Amygdala (tissue), 56 donors: ENCODE measurements at places on chromosomes 7 and 10.
A peak's percentile ranks its signal among the peaks of the same experiment; 100 is the strongest.

DNA sequence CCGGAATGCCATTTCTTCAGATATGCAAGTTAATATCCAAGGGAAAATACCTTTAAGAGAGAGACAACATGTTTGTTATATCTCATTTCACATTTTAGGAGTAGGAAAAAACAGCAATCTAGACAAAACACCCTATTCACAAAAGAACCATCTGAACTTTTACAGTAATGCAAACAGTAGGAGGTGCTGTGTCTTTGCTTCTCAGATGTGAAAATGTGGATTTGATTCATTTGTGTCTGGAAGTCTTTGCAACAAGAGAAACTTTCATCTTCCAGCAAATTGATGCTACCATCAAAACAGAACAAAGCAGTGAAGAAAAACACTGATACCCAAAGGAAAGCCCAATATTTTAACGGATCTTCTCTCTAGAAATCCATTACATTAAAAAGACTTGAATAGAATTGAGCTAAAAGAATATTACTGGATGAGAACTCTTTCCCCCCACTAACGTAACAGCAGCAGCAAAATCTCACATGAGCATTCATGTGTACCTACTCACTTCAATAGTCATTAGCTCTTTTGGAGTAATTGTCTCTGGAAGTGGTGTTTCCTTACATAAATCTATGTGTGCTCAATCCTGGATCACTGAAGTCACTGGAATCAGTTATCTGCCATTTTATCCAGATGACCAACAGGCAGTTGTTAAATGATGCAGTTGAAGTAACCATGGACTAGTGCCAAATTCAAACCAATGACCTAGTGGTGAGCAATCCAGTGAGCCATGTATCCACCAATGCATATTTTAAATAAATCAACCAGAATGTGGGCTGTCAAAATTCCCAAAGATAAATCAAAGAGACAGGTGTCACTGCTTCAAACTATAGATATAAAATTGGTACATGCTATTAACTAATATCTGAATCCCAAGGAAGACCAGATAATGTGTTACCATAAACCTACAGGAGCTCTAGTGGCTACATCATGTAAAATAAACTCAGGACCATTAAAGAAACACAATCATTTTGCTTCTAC is 1.8 kb downstream of the SEMA3C start:
- no peak for DNase-seq

GRCh38 chr7:66331883-66332282 is 126.7 kb downstream of the TPST1 start:
- no peak for DNase-seq

- DNase-seq = no peak
These were observed 234.4 kb upstream of the IMMP2L start for GRCh38 chr7:111796671-111797070.

DNA sequence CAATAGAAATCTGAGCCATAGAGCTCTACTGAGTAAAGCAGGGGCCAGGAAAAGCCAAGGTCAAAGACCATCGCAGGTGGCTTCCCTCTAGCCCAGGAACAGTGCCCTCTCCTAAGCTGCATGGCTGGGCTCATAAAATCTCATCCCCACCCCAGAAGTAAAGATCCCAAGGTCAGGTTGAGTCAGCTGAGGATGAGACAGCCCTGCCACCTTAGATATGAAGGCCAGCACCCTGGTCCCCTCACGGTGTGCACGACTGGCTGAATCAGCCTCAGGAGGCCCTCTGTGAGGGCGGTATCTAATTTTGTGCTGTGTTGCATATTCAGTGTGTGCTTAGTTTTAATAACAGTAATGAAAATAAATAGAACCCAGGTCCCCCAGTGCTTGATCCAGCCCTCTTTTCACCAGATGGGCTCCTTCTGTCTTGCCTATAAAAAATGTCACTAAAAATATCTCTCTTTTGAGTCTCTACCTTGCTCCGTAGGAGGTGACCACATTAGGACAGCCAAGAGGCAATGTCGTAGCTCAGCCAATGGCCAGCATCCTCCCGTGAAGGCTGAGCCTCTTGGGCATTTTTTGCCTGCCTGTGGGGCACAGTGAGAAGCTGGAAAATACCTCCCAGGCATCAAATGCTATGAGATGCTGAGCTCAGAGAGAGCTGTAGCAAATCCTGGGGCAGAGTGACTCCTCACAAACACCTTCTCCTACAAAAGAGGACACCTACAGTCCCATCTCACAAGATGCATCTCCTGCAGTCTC is 424.0 kb downstream of the PLXNA4 start:
- DNase-seq = no peak

- peak; percentile 1 for DNase-seq
These were observed 585.2 kb upstream of the CELF2 start for GRCh38 chr10:10432296-10433035.

- DNase-seq = no peak
These were observed 30.9 kb upstream of the PLXDC2 start for GRCh38 chr10:19785366-19785765.

GRCh38 chr7:31710171-31710570 is 23.2 kb downstream of the PPP1R17 start:
- DNase-seq = no peak

- no peak for DNase-seq
These were observed 78.0 kb upstream of the AGBL3 start for GRCh38 chr7:134908289-134908688.

DNA sequence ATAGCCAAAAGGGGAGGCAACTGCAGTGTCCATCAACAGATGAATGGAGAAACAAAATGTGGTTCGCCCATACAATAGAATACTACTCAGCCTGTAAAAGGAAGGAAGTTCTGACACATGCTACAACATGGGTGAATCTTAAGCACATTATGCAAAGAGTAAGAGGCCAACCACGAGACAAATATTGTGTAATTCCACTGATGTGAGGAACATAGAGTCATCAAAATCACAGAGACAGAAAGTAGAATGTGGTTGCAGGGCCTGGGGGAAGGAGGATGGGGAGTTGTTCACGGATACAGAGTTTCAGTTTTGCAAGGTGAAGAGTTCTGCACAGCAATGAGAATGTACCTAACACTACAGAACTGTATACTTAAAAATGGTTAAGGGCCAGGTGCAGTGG is 13.7 kb upstream of the C10orf71 start:
- no peak for DNase-seq

GRCh38 chr7:39987641-39988347 is 37.7 kb downstream of the CDK13 start:
- peak; percentile 21 for DNase-seq

GRCh38 chr10:34719328-34719727 is 95.8 kb downstream of the PARD3 start:
- DNase-seq = no peak

DNA sequence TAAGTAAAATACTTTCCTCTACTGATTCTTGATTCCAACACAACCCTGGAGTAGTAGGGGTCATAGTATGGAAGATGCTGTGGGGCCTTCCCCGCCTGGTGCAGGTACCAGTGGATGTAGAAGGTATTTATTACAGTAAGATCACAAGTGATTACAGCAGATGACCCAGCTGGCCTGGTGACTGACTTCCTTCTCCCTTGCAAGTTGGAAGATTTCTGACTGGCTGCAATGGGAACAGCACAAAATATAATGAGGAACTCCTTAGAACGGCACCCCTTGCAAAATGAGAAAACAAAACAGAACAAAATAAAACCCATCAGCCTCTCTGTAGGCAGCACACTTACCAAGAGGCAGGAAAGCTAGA is 61.7 kb upstream of the TARP start:
- DNase-seq = no peak

- DNase-seq = no peak
These were observed 56.6 kb upstream of the TRUB1 start for GRCh38 chr10:114881417-114881816.

GRCh38 chr7:5284304-5285281 is 1.9 kb downstream of the SLC29A4 start:
- peak; percentile 29 for DNase-seq

GRCh38 chr10:5736591-5736990 is 52.0 kb downstream of the TASOR2 start:
- no peak for DNase-seq

DNA sequence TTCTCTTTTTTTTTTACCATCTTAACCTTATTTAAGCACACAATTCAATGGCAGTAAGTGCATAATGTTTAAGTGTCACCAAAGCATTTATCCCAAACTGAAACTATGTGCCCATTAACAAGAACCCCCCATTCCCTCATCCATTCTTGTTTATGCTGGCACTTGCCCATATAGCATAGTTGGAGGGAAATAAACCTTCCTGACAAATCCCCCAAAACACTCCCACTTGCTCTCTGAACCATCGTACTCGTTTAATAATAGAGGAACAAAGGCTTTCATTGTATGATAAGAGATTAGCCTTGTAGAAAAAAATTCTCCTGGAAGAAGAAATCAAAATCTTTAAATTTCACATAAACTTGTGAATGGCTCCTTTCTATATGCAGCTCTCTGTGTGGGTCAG is 26.4 kb upstream of the KCNMA1 start:
- no peak for DNase-seq

DNA sequence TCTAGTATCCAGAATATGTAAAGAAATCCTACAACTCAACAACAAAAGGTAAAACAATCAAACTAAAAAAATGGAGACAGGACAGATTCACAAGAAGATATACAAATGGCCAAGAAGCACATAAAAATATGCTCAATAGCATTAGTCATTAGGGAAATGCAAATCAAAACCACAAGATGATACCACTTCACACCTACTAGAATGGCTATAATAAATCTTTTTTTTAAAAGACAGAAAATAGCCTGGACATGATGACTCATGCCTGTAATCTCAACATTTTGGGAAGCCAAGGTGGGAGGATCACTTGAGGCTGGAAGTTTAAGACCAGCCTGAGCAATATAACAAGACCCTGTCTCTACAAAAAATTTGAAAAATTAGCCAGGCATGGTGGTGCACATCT is 27.9 kb upstream of the CHCHD3 start:
- no peak for DNase-seq

DNA sequence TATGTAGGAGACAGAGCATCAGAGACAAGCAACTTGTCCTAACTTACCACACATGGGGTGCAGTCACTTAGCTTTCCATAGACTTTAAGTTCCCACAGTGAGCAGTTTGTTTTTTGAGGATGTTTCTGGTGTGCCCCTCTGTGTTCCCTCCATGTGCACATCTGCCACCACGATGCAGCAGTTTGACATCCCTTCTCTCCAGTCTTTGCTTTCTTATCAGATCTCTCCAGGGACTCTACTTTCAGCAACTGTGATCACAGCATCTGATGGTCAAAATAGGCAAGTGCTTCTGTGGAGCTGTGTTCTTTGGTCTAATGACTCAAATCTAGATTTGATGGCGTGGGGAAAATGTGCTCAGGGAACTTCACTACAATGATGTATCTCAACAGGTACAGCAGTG is 96.5 kb upstream of the NAMPT start:
- no peak for DNase-seq

- no peak for DNase-seq
These were observed 1.9 kb downstream of the BUB3 start for GRCh38 chr10:123156078-123156477.

- no peak for DNase-seq
These were observed 80.4 kb upstream of the PDK4 start for GRCh38 chr7:95676691-95677090.

GRCh38 chr10:122190176-122190943 is 80.7 kb upstream of the BTBD16 start:
- no peak for DNase-seq

- no peak for DNase-seq
These were observed 36.9 kb downstream of the ZPBP start for GRCh38 chr7:50056131-50056530.

GRCh38 chr7:19107356-19108146 is 9.9 kb downstream of the TWIST1 start:
- DNase-seq = no peak

GRCh38 chr7:63925626-63926460 is 72.8 kb upstream of the ZNF722 start:
- peak; percentile 97 for DNase-seq

DNA sequence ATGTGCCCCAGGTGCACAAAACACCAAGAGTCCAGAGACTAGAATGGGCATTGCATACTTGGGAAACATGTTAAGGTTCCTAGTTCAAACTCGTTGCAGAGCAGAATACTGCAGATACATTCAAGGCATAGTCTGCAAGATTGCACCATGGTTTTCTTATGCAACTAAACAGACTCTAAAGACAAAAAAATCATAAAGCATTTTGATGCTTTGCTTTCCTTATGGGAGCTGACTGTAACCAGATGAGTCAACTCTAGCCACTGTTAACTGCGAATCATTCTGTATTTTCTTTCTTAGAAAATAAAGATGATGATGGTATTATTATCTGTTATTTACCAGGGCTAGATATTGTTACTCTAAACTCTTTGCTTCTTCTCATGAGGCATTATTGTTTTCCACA is 19.7 kb downstream of the TRUB1 start:
- no peak for DNase-seq

DNA sequence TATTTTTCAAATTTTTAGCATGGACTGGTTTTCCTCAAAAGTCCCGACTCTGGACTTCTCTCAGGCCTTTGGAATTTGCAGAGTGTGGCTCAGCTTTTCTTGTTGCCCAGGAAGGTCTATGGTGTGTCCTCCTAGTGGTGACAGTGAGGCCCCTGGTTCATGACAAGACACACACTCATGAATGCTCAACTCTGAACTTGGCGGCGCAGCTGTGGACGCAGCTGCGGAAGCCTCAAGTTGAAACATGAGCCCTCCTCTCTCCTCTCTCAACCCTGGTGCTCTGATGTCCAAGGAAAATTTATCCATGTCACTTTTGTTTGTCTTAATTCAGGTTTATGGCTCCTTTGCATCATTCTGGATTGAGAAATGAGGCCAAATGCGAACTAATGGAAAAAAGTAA is 183.9 kb downstream of the HECW1 start:
- DNase-seq = no peak

GRCh38 chr7:131497454-131497853 is 59.0 kb downstream of the PODXL start:
- no peak for DNase-seq

- DNase-seq = no peak
These were observed 56.2 kb upstream of the GDF10 start for GRCh38 chr10:47243791-47244190.

DNA sequence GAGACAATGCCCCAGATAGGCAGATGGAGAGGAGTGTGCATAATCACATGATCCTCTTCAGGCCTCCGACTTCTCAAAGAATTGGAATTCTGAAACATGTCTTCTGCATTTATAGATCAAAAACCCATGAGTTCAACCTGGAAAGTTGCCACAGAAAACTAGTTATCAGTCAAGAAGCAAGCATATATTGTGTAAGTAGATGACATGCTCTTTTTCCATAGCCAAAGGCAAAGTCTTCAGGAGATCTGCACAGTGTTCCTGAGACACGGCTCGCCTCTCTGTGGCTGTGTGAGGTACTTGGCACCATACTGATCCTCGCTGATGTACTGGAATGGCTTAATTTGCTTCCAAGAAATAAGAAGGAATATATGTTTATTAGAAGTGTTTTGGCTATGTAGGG is 213.5 kb upstream of the MKI67 start:
- DNase-seq = no peak

- no peak for DNase-seq
These were observed 76.6 kb downstream of the CNNM2 start for GRCh38 chr10:102994531-102995295.

- DNase-seq = no peak
These were observed 297.0 kb downstream of the PHTF2 start for GRCh38 chr7:78095549-78095948.

GRCh38 chr10:59791601-59792000 is 38.3 kb upstream of the MRLN start:
- DNase-seq = no peak

GRCh38 chr7:139776486-139777132 is 1.2 kb downstream of the HIPK2 start:
- DNase-seq = peak; percentile 67
